RWPE1 (cell line): ENCODE measurements at places on chromosomes 16 and 17.

GRCh38 chr16:69131167-69131838 lies 1.1 kb downstream of the CHTF8 start:
- DNase-seq = peak; percentile 43

DNA sequence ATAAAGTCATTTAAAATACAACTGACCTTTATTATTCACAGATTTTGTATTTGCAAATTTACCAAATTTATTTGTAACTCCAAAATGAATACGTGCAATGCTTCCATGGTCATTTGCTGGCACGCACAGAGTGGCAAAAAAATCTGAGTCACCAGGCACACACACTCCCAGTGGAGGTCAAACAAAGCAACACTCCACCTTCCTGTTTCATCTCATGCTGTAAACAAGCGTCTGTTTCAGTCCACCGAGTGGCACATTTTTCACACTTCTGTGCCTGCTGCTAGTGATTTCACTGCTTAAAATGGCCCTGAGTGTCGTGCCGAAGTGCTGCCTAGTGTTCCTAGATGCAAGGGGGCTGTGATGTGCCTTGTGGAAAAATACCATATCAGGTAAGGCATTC lies 17.8 kb upstream of the ITGAE start:
- DNase-seq = no peak

- no peak for DNase-seq
These were observed 71.6 kb downstream of the WIPI1 start for GRCh38 chr17:68385490-68386215.

GRCh38 chr16:86906623-86907022 lies 328.3 kb downstream of the FOXL1 start:
- DNase-seq = no peak

- peak; percentile 69 for DNase-seq
These were observed 7.3 kb upstream of the VEZF1 start for GRCh38 chr17:57995076-57995956.

DNA sequence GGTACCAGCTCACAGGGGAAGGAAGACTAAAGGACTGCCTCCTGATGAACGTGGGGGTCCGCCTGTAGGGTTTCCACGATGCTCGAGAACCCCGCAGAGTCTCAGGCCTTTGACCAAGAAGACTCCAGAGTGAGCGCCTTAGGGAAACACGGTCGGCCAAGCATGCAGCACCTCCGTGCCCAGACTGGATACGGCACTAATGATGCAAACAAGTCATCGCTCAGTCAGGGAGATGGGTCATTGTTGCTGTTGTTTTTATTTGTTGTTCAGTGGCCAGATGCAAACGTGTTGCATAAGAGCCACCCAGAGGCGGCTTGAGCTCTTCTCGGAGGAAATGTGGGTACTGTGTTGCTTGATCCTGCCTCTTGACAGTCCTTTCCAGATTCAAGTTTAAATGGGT lies 19.3 kb upstream of the RBFOX3 start:
- DNase-seq = no peak

GRCh38 chr17:82266142-82266541 lies 7.4 kb downstream of the CSNK1D start:
- no peak for DNase-seq

GRCh38 chr16:8493972-8494371 lies 96.3 kb downstream of the TMEM114 start:
- DNase-seq = no peak

- no peak for DNase-seq
These were observed 5.5 kb upstream of the C16orf96 start for GRCh38 chr16:4550591-4550990.

DNA sequence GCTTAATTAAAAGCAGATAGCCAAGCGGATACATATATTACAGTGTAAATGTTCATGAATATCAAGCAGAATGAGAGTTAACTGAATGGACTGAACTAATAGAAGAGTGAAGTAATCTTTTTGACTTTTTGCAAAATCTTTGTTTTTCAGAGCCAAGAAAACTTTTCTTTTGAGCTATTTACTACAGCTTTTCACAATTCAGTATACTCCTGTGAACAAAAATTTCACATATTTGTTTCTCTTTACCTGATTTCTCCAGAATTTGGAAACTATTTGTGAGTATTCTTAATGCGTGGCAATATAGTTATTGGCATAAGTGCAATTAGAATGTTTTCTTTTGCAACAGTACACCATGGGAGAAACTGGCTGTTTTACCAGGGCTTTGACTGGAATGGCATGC lies 9.1 kb upstream of the DUXB start:
- DNase-seq = no peak

DNA sequence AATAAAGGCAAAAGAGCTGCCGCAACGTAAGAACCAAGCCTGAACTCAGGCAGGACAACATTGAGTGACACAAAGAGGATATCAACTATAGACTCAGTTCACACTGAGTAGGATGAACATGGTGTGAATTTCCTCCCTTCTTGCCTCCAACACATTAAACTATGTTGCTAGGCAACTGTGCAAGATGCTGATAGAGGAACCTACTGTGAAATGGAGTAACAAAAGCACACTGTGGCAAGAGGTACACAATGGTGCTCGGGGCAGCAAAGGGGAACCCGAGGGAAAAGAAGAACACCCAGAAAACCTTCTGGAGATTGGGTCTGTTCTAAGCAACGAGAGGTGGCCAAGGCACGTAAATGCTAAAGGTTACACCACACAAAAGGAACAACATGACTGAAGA lies 34.1 kb downstream of the GRB2 start:
- DNase-seq = no peak

DNA sequence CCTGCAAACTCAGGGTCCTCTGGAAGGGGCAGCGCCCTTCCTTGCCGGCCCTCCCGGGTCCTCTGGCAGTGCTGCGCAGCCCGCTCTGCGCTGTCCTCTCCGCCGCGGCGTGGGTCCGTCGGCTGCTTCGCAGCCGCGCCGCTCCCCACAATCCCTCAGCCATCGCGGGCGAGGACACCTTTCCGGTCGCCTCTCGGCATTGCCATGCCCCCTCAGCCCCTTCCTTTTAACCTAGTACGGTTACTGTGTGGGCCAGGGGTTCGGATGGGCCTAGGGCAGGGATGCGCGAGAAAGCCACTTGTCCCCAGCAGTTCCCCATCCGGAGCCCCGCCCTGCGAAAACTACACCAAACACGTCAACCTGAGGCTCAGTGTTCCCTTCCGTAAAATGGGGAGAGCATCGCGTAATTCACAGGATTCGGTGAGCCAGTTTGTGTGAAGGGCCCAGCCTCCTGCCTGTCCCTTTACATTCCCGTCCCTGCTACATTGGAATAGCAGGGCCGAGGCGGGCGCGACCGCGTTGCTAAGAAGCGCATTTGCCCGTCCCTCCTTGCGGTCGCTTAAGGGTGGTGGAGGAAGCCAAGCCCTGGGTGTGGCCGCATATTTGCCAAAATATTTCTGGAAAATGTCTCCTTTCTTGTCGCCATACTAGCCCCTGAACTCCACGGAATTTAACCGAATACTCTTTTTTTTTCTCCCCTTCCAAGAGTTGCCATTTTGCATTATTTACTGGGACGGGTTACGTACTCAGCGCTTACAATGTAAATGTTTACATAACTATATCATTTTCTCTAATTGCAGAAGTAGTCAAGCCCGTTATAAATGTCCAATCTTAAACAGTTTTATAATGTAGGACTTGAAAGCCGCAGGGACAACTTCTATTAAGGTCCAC lies 13.2 kb downstream of the COPZ2 start:
- DNase-seq = no peak

DNA sequence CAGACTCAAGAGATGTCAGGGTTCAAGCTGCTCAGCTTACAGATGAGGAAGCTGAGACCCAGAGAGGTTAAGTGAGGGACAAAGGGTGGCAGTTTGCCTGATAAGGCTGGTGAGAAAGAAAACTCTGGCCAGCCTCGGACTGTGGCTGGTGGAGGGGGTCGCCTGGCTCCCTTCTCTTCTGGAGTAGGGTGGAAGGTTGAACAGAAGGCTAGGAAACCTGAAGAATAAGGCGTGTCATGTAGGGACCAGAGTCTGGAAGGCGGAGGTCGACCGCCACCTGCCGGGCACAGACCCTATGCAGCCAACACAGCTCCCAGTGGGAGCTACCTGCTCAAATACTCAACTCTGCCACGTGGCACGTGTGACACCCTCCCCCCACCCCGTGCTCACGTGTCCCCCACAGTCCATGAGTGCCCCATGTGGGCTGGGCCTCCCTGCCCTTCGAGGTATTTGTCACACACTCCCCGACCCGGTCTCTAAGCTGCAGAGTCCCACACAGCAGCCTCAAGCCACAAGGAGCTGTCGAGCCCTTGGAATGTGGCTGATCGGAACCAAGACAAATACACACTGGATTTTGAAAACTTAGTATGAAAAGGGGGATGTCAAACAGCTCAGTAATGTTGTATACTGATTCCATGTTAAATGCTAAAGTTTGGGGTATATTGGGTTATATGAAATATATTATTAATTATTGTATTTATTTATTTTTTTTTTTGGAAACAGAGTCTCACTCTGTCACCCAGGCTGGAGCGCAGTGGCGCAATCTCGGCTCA lies 11.8 kb downstream of the HID1 start:
- no peak for DNase-seq

- DNase-seq = no peak
These were observed 76.7 kb downstream of the CEP112 start for GRCh38 chr17:66115246-66115645.

DNA sequence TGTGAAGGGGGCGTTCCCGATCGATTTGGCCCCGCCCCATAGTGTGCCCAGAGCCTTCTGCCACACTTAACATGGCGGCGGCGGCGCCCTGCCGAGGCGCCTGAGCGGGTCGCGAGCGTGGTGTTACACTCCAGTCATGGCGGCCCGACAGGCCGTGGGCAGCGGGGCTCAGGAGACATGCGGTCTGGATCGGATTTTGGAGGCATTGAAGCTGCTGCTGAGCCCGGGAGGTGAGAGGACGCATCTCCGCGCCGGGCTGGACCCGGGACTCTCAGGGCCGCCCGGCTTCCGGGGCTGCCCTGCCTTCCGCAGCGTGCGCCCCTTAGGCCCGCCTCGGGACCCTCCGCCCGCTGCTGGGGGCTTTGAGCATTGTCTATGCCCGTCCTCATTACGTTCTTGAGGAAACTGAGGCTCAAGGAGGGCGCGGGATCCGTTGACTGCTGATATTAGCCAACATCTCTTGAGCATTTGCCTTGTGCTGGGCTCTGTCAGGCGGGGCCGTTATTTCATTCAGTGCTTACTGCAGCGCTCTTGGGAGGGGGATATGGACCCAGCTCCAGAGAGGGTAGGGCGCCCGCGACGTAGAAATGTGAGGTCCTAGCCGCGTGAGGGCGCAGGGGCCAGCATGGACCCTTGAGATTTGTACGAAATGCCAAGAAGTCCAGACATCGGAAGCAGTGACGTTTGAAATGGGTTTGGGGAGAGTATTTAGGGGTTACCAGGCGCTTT lies at the start of gene TANGO6:
Gene TANGO6 (plus strand): TSS at position 50 of the 729 bp plus-strand sequence. CDS start 87 bp downstream, at position 137.
- peak; percentile 73 for DNase-seq

DNA sequence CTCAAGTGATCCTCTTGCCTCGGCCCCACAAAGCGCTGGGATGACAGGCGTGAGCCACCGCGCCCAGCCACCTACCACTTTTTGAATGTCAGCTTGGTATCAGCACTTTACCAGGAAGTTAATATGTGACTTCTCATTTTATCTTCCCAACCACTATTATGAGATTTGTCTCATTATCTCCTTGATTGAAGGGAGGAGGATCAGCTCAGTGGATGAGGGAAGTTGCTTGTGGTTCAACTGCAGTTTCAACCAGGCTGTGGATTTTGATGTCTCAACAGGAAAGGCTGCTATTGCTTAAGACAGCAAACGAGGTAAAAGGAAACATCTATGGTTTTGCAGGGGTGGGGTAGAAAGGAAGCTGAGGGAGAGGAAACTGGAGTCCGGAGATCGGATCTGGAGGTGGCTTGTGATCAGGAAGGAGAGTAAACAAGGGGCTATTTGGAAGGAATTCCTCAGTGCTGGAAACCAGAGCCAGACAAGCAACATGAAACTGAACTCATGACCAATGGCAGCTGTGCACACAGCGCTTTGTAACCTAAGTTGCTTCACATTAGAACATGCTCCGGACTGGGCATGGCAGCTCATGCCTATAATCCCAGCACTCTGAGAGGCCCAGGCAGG lies 180.5 kb downstream of the VPS53 start:
- DNase-seq = no peak

DNA sequence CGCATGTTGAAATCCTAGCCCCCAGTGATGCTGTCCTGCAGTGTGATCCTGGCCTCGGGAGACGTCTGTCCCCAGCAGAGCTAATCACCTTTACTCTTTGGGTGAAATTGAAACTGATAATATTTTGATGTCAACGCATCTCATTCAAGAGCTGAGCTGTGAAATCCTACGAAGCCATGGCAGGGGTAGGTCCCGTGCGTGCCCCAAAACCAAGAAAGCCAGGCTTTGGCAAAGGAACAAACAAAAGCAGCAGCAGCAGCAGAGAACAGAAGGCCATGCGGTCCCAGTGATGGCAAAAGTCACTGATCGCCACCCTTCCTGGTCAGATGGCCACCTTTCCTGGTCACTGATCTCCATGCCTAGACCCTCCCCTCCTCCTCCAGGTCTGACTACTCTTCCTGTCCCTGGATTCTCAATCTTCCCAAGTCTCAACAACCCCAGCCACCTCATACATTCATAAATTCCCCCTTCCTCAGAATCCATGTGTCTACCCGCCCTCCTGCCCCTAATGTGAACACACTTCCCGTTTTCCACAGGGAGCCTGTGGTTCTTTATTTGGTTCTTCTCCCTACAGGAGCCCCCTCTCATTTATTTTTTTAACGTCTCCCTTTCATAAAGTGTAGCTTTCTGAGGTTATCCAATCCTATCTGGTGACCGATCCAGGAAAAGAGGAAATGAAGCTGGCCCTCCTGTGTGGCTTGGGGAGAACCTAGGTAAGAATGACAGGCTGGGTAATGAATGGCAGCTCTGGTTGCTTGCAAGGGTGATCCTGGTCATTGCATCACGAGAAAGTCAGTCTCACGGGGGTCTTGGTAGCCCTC lies 50.3 kb downstream of the CPPED1 start:
- no peak for DNase-seq

GRCh38 chr16:13376174-13376573 lies 474.8 kb downstream of the SHISA9 start:
- no peak for DNase-seq

- DNase-seq = no peak
These were observed 58.2 kb downstream of the MFSD11 start for GRCh38 chr17:76796081-76796480.

GRCh38 chr17:57495771-57496170 lies 239.4 kb downstream of the MSI2 start:
- DNase-seq = no peak

DNA sequence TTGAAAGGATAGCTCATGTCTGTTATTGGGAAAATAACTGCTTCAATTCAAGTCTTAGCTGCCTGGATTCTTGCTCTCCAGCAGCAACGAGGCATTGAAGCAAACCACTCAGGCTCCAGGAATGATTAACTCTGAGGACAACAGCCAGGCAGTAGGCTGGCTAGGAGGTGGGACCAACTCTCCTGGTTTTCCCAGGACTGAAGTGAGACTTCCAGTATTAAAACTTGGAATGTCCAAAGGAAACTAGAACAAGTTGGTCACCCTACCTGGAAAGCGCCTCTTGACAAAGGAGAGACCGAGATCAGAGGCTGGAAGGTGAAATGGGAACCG lies 100.7 kb downstream of the SALL1 start:
- no peak for DNase-seq

DNA sequence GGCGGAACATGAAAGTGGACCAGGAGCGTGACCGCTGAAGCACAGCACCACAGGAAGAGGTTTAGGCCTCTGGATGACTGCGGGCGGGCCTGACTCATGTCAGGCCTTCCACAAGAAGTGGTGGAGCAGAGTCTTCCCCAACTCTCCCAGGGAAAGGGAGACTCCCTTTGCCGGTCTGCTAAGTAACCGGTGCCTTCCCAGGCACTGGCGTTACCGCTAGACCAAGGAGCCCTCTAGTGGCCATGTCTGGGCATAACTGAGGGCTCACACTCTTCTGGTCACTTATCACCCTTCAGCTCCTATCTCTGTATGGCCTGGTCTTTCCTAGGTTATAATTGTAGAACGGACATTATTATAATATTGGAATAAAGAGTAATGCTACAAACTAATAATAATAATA lies 1931.9 kb downstream of the TP53TG3F start:
- no peak for DNase-seq
